Muscle of leg (tissue), 16 donors: ENCODE measurements at places on chromosomes 5 and 9. TPM values are rescaled to one million over a fixed set of nuclear protein-coding genes. Genes with fewer than 3 reads are reported as not detected.

DNA sequence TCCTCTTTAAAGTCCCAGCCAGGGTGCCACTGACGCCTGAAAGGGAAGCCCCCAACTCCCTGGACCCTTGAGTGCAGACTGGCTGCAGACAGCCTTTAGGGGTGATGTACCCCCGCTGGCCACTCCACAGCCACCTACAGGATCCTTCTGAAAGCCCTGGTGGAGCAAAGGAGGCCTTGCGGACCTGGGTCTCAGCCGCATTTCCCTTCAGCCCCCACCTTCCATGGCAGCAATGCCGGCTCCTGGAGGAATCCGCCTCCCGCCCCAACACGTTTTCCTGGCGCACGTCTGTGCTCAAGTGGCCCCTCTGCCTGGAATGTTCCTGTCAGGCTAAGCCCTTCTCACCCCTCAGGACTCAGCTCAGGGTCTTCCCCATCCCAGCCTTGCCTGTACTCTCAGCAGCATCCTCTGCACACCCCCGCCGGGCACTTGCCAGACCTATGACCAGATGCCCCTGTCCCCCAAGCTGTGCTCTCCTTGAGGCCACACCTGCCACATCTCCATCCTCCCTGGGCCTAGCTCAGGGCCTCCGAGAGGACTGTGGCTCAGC lies 134.1 kb upstream of the RAPGEF1 start:
- H3K27me3 ChIP-seq: no peaks in the 10 kb centered on the region
- no peak overlapping the region for H3K4me3 ChIP-seq
- H3K4me1 ChIP-seq: no peaks in the 10 kb centered on the region
- peaks cover 3% of the 10 kb centered on the region for H3K36me3 ChIP-seq
- no peak for DNase-seq

DNA sequence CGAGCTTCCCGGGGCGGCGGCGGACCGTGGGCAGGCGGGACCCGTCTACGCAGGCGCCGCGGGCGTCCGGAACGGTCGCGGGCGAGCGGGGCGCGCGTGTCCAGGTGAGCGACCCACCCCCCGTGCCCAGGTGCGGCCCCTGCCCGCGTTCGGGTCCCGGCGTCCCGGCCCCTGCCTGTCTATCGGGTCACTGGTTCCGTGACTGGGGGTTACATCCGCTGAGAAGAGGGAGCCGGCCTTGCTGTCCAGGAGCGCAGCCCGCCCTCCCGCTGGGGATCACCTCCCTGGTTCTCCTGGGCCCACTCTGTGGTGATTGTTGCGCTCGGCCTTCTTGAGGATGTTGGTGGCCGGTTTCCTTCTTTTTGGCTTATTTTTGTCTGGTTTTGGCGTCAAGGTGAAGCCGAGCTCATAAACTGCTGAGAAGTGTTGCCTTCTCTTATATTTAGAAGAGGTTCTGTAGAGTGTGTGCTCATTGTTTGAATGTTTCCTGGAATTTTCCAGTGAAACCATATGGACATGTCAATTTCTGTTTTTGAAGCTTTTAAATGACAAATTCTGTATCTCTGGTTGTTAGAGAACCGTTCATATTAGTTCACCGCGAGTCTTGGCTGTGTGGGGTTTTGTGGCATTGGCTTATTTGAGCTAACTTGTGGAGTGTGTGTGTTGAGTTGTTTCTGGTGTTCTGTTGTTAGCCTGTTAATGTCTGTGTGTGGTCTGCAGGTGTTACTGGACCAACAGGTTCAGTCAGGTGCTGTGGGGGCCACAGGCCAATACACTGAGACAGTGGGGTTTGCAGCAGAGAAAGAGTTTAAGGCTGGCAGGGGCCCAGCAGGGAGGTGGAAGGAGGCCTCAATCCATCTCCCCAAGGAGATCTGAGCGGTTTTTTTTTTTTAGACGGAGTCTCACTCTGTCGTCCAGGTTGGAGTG lies 621 bp downstream of the CEP72 start:
- peaks cover 13% of the 10 kb centered on the region for H3K4me1 ChIP-seq
- peak overlapping the region; percentile 60 for H3K4me3 ChIP-seq
- peaks cover 2% of the 10 kb centered on the region for H3K27me3 ChIP-seq

GRCh38 chr5:71932655-71933338 lies 174.5 kb upstream of the MAP1B start:
- H3K4me3 ChIP-seq: no peak overlapping the region
- DNase-seq: no peak
- H3K27me3 ChIP-seq: no peaks in the 10 kb centered on the region
- peaks cover 13% of the 10 kb centered on the region for H3K4me1 ChIP-seq

DNA sequence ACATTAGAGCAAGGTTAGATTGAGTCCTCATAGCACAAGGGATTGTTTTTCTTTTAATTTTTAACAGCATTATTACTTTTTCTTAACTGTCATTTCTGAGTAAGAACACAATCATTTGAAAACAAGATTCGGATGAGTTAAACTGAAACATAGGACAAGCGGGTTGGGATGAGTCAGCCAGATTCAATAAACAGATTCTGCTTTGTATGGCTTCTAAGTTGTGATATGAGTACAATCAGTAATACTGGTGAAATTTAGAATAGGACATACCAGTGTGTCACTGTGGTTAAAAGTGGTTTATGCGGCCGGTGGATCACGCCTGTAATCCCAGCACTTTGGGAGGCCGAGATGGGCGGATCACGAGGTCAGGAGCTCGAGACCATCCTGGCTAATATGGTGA lies 364.3 kb upstream of the CDH10 start:
- H3K36me3 ChIP-seq: no peaks in the 10 kb centered on the region
- H3K27ac ChIP-seq: no peak overlapping the region
- no peaks in the 10 kb centered on the region for H3K27me3 ChIP-seq
- no peak overlapping the region for H3K4me3 ChIP-seq
- H3K4me1 ChIP-seq: no peaks in the 10 kb centered on the region

- H3K4me3 ChIP-seq: no peak overlapping the region
- H3K27me3 ChIP-seq: no peaks in the 10 kb centered on the region
- no peaks in the 10 kb centered on the region for H3K36me3 ChIP-seq
- H3K4me1 ChIP-seq: no peaks in the 10 kb centered on the region
- peak; percentile 7 for DNase-seq
These were observed 34.8 kb upstream of the HRH2 start for GRCh38 chr5:175623088-175623487.

GRCh38 chr5:77425998-77426659 lies 66.0 kb downstream of the WDR41 start:
- peaks cover 20% of the 10 kb centered on the region for H3K36me3 ChIP-seq
- H3K27me3 ChIP-seq: no peaks in the 10 kb centered on the region
- peak; percentile 32 for DNase-seq
- no peak overlapping the region for H3K4me3 ChIP-seq
- H3K4me1 ChIP-seq: no peaks in the 10 kb centered on the region
- H3K27ac ChIP-seq: no peak overlapping the region

GRCh38 chr9:69822116-69822750 lies 1.6 kb downstream of the CFAP95 start:
- no peaks in the 10 kb centered on the region for H3K36me3 ChIP-seq
- H3K4me1 ChIP-seq: peaks cover 5% of the 10 kb centered on the region
- peaks cover 15% of the 10 kb centered on the region for H3K27me3 ChIP-seq
- H3K4me3 ChIP-seq: no peak overlapping the region
- H3K27ac ChIP-seq: no peak overlapping the region
- peak; percentile 41 for DNase-seq

DNA sequence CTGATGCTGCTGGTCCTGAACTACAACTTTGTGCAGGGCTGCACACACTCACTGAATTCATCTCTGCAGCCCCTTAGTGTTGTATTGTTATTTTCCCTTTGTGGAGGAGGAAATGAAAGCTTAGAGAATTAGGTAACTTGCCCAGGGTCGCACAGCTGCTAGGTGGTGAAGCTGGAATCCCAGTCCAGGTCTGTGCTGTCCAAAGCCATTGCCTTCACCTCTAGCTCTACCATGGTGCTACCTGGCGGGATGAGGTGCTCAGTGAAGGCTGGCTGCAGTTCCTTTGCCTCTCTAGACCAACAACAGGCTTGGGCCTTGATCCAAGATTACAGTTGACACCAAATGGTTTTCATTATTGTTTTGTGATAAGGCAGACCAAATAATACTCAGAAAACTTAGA lies 177.8 kb upstream of the PITX1 start:
- H3K36me3 ChIP-seq: no peaks in the 10 kb centered on the region
- no peak for DNase-seq
- H3K27me3 ChIP-seq: peaks cover 7% of the 10 kb centered on the region
- no peak overlapping the region for H3K4me3 ChIP-seq

DNA sequence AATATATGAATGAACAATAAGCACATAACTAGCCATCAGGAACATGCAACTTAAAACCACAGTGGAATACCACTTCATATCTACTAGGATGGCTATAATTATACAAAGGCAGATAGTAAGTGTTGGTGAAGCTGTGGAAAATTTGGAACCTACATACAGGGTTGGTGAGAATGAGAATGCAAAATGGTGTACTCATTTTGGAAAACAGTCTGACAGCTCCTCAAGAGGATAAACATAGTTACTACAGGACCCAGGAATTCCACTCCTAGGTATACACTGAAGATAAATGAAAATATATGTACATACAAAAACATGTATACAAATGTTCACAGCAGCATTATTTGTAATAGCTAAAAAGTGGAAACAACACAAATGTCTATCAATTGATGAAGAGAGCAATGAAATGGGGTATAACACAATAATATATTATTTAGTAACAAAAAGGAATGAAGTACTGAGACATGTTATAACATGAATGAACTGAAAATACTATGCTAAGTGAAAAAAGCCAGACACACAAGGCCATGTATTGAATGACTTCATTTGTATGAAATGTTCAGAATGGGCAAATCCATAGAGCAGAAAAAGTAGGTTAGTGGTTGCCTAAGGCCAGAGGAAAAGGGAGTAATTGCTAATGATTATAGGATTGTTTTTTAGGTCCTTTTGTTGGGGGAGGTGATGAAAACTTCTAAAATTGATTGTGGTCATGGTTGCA lies 31.2 kb upstream of the CDK5RAP2 start:
- DNase-seq: no peak
- no peaks in the 10 kb centered on the region for H3K4me1 ChIP-seq
- no peak overlapping the region for H3K27ac ChIP-seq
- no peaks in the 10 kb centered on the region for H3K27me3 ChIP-seq
- H3K4me3 ChIP-seq: no peak overlapping the region

DNA sequence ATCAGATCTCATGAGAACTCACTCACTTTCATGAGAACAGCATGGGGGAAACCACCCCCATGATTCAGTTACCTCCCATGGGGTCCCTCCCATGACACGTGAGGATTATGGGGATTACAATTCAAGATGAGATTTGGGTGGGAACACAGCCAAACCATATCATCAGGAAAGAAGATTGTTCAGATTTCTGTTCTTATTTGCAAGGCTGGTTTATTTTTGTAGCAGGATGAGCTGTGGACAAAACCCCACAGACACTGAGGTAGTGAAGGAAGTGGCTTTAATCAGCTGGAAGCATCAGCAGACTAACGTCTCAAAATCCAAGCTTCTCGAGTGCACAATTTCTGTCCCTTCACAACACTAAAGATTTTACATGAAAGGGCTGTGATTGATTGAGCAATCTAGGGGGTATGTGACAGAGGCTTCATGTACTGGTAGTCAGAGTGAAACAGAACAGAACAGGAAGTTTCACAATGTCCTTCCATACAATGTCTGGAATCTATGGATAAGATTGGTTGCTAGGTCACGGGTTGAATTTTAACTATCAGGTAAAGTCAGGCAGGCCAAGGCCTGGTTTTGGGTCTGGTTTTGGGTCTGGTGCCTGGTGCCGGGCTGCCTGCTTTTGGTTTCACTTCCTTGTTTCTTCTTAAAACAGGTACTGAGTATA lies 91.3 kb upstream of the ZNF366 start:
- H3K27me3 ChIP-seq: no peaks in the 10 kb centered on the region
- H3K36me3 ChIP-seq: no peaks in the 10 kb centered on the region
- DNase-seq: peak; percentile 45
- no peak overlapping the region for H3K4me3 ChIP-seq

DNA sequence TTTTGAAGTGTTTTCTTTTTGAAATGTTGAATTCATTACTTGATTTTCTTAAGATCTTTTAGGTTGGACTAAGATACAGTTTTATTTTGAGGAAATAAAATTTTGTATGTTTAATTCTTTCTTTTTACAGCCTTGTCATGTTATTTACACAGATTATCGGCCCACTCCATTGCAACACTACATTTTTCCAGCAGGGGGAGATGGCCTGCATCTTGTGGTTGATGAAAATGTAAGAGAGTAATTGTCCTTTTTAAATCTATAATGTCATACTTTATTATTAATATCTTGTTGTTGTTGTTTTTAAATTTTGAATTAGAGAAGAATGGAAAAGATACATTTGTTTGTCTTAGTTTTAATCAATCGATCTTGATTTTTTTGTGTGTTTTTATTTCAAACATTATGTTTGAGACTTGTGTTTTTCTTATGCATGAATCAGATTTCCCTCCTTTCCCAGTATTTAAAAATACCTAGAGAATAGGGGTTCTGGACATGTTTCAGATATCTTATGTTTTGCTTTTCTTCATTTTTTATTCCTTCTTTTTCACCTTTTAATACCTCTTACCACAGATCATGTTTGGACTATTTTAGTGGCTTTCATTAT lies 36.7 kb downstream of the MTREX start:
- H3K27me3 ChIP-seq: no peaks in the 10 kb centered on the region
- H3K4me3 ChIP-seq: no peak overlapping the region

DNA sequence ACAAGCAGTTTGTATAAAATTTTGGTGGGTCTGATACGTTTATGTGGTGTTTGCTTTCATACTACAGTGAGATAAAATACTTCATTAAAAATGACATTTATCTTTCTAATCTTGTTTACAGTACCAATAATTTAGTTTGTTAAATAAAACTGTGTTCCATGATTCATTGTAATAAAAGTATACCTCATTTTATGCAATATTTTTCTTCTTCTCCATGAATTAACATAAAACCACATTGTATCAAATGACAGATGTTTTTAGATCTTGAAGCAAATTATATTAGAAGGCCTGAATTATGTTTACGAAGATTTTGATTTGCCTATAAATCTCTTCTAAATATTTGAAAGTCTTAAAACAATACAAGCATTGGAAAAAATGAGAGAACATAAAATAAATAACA lies 1443.0 kb upstream of the CDH6 start:
- no peaks in the 10 kb centered on the region for H3K36me3 ChIP-seq
- H3K27me3 ChIP-seq: no peaks in the 10 kb centered on the region
- H3K27ac ChIP-seq: no peak overlapping the region
- H3K4me1 ChIP-seq: no peaks in the 10 kb centered on the region
- DNase-seq: no peak

DNA sequence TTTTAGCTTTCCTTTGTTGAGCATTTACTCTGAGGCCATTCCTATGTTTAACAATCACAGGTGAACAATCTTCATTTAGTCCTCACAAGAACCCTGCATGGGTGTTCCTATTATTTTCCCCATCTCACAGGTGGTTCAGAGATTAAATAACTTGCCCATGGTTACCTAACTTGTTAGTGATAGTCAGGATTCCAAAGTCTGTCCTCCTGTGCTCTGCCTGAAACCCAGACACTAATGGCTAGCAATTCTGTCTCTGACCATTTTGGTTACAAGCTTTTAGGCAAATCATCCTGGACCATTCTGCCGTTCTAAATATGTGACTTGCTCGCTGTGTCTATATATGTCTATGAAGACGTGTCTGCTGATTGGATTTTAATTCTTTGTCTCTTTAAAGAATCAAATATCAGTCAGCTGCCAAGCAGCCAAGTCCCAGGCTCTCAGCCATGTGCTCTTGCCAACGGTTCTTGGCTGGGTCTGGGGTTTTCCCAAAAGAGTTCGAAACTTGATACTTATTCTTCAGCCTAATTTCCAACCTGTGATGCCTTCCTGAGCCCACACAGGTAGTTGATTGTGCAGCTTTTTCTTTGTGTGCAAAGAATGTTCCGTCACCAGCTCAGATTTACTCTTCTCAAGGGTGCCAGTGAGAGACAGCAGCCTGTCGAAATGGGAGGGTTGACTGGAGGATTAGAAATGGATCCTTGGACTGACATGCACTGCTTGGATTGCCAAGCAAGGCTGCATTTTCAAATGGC lies 121.7 kb downstream of the NREP start:
- H3K4me3 ChIP-seq: no peak overlapping the region
- DNase-seq: peak; percentile 54
- no peak overlapping the region for H3K27ac ChIP-seq
- H3K4me1 ChIP-seq: peaks cover 6% of the 10 kb centered on the region

Gene DMGDH
- 2.0 TPM for total RNA-seq

Gene SLC6A7
- total RNA-seq: 0.35 TPM

Gene NFIB
- 119 TPM for total RNA-seq

Gene KIF4B
- total RNA-seq: under 0.01 TPM
